Dermis blood vessel endothelial cell (primary cell): ENCODE measurements at places on chromosomes 16 and 17.

DNA sequence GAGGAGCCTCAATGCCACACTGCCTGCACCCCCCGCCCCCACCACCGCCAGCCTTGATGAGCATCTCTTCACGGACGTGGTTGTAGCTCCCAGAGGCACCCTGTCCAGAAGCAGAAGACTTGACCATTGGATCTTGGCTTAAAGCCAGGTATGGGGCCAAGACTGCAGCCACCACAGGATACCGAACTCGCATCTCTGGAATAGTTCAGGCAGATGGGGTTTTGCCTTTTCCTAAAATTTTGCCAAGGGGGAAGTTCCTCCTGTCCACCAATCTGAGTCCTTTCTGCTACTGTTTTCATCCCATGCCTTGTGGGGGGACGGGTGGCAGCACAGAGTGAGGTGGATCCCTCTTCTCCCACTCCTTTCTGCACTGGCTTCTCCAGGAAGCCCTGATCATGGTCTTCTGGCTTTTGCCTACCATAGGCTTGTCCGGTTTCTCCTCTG, 939 bp downstream of the CORO6 start:
- DNase-seq: no peak

GRCh38 chr17:57589151-57590034, 155.7 kb downstream of the CCDC182 start:
- DNase-seq: no peak

DNA sequence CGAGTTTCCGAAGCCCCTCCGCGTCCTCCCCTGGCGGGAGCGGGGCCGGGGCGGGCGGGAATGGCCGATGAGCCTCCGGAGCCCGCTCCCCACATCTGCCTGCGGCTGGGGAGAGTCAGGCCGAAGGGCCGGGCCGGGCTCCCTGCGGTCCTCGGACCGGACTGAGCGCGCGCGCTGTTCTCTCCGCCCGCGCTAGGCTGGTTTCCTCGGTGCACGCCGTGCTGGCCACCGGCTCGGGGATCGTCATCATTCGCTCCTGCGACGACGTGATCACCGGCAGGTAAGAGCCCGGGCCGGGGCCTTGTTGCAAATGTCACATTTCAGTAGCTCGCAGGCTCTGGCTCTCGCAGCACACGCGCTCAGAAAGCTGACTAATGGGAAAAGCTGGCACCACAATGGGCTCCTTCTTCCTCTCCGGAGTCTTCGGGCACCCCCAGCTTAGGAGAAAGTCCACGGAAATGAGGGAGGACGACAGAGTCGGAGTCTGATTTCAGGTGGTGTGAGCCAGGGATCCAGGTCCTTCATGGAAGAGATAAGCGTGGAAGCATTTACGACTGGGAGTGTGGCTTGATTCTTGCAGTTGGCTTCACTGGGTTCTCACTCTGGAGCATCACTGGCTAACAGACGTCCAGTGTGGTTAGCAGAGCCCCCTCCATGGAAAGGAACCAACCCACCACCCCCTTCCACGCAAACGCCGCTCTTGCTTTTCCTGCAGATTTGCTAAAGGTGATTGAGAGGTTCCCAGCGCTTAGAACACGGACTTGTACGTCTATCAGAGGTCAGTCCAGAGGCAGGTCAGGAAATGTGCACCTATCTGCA, 715 bp downstream of the TLCD3A start:
- peak; percentile 43 for DNase-seq

DNA sequence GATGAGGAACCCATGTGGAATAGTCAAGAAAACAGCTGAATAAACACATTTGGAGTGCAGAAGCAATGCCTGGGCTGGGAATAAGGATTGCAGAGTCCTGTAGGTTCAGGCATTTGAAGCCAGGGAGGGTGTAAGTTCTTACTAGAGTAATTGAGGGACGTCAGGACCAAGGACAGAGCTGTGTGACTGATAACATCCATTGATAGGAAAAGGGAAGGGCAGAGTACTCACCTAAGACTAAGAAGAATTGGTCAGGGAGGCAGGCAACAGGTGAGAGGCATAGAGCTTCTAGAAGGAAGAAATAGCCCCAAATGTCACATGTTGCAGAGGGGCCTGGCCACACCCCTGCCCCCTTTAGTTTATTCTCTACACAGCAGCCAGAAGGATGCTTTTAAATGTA, 79.8 kb upstream of the TMEM132E start:
- DNase-seq: peak; percentile 57

- no peak for DNase-seq
These were observed 24.2 kb downstream of the FAM20A start for GRCh38 chr17:68576811-68577496.

DNA sequence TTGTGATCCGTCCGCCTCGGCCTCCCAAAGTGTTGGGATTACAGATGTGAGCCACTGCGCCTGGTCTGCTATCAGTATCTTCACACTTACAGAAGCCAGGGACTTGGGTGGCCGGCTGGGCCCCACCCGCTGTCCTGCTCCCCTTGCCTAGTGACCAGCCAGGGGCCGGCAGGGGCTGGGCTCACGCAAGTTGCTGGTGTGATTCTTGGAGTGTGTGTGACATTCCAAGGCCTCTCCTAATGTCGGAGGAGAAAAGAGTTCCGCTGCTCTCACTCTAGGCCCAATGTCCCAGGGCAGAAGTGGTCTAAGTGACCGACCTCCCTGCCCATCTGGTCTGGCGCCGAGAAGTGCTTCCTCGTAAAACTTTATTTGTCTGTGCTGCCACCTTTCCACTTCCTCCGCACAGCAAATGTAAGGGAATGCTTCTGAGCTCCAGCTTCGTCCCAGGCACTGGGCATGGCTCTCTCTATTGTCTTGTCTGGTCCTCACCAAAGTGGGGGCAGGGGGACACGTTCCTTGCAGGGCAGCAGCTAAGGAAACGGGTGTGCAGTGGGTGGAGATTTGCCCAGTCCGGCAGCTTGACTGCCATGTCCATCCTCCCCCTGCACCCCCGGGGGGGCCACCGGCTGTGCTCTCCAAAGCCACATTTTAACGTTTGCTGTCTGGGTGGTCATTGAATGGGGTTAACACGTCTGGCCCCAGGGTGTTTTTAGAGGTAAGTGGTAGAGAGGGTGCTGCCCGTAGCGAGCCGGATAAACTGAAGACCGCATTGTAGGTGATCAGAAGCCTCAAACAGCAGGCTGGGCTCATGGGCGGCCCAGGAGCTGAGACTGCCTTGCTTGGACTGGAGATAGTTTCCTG, 7.8 kb upstream of the GSE1 start:
- DNase-seq: no peak

GRCh38 chr16:73037331-73037745, 10.6 kb downstream of the ZFHX3 start:
- DNase-seq: peak; percentile 41

DNA sequence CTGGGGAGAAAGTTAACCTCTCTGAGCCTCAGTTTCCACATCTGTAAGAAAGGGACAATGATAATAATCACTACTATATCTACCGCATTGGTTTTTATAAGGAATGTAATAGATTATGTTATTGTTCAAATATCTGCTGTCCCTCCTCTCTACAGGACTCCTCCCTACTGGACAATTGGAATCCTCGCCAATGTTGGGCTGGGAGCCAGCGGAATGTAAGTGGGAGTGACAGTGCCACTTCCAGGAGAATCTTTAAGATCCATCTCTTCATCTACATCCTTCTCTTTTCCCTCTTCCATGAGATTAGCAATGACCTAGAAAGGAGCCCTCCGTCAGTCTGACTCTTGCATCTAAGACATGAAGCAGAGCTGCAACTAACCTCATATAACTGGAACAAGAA, 95.1 kb downstream of the GRIN2A start:
- DNase-seq: no peak

- DNase-seq: no peak
These were observed 53.7 kb downstream of the MAP2K6 start for GRCh38 chr17:69468207-69468606.

- no peak for DNase-seq
These were observed 660.4 kb upstream of the GOT2 start for GRCh38 chr16:59394526-59394925.

GRCh38 chr17:2551493-2551892, 39.8 kb upstream of the METTL16 start:
- no peak for DNase-seq

DNA sequence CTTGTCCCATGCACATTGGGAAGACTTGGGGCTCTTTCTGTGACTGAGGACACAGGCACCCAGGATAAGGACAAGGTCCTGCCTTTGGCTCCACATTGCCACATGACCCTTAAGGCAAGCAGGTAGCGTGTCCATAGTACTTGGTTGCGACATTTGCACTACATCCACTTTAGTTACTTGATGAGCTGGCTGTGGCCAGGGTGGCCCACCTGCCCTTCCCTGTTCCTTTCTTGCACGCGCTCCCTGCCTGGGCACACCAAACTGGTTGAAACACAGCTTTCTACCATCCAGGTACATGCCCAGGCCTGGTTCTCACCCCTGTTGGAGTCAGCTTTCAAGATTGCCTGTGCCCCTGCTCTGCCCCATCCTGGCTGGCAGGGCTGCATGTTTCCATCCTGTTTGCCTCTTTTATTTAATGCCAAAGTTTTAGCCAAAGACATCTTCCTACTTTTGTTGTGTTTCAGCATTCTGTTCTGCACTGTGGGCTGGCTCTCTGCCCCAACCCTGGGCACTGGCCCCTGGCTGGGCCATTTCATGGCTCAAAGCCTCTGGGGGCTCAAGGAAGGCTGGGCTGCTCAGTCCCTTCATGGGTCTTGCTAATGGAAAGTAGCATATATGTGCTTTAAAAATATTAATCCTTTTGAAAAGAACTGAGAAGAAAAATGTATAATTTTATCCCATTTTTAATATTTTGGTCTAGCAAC, 3.2 kb downstream of the B3GNT9 start:
- no peak for DNase-seq

- DNase-seq: no peak
These were observed 73.7 kb downstream of the SREBF1 start for GRCh38 chr17:17763136-17763535.

DNA sequence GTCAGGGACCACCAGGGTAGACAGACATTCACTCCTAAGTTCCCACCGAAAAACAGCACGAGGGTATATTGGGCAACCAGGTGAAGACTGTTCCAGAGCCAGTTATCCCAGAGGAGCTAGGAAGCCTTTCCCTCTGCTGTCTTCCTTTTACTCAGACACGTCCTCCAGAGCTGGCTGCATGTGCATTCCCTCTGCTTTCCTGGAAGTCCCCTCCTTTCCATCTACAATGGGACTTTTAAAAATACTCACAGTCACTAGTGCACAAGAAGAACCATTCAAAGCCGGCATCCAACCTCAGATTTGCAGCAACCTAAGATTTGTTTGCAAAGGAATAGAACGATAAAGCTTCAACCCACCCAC, 32.5 kb upstream of the CRISPLD2 start:
- no peak for DNase-seq

- peak; percentile 68 for DNase-seq
These were observed 16.5 kb upstream of the LIMD2 start for GRCh38 chr17:63716426-63716825.

GRCh38 chr16:89116341-89117226, 22.9 kb downstream of the ACSF3 start:
- DNase-seq: no peak

- DNase-seq: no peak
These were observed 83.3 kb upstream of the TNRC6C start for GRCh38 chr17:77875051-77875780.

DNA sequence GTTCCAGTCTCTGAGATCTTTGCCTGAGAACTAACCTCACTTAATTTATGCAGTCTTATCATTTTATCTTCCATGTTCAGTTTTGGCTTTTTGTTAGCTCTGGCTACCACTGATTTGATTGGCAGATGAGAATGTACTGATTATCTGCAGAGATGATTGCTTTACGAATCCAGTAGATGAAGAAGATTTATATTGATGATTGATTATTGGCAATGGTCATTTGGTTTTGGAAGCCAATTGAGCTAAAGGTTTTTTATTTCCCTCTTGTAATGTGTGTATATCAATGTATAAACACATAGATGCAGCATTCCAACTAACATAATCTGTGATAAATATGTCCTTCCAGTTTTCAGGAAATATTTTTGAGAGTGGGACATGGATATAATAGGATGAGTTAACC, 763.6 kb downstream of the CDH11 start:
- DNase-seq: no peak

DNA sequence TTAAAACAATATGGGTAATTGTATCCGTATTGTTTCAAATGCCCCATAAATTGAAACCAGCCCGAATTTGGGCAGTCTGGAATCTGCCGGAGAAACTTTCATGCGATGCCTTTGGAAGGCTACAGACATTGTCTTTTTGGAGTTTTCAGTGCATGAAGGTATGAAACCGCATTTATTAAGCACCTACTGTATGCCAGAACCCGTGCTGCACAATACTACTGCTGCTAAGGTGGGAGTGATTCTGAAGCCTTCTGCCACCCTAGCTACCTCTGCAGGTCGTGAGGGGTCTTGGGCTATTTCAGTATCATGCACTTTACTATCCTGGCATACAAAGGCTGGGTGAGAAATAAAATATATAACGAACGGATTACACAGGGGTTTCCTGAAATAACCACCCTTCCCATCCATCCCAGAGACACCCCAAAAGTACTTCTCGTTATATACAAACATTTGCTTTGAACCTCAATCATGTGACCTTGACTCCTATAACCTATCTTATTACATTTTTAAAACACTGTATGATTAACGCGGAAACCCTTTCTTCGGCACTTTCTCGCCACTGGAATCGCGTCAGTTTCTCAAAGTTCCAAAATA, 1.0 kb upstream of the MSI2 start:
- DNase-seq: no peak

DNA sequence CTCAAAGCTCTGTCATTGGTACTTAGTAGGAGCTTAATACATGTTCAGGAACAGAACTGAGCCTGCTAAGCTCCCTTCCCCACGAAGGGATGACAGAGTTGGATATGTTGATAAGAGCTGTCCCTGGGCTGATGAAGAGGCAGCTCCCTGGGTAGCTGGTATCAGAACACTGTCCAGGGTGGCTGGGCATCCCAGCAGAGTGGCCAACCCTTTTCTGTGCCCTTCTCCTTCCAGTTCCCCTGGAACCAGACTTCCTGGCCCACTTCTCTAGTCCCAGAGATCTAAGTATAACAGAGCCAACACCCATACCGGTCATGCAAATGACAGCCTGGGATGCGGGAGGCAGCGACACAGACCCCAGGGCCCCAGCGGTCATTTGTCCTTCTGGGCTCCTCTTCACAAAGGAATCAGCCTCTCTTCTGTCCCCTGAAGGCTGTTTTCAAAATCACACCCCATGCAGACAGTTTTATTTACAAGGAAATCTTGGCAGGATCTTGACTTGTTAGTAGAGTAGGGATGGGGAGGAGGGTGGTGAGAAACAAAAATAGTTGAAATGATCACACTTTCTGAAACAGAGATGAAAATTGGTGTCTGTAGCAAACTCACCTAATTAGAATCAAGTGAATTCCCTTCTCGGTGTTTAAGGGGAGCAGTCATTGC, 1.4 kb upstream of the RHBDL3 start:
- peak; percentile 20 for DNase-seq

DNA sequence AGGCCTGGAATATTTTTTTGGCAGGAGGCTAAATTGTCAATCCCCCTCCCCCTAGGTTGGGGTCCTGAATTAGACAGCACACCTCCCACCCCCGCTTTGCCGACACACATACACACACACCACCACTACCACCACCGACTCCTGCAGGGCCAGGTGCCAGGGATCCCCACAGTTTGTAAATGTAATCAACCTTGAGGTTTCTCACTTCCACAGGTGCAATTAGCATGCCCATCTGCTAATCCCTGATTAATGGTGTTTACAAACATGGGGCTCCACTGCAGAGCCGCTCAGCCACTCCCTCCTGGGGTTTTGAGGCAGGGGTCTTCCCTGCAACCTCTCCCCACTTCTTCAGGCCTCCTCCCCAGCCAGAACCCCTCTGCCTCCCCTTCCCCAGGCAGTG, 11.8 kb downstream of the MRM1 start:
- no peak for DNase-seq
